ENCODE measurements at places on chromosomes 2 and 18.

GRCh38 chr18:24954341-24954740, 397.6 kb downstream of the ZNF521 start:
- DNase-seq = no peak

- no peak for DNase-seq
Observed at GRCh38 chr2:19669126-19669525, 232.7 kb downstream of the TTC32 start.

GRCh38 chr2:169247211-169247610, 115.1 kb downstream of the LRP2 start:
- no peak for DNase-seq

DNA sequence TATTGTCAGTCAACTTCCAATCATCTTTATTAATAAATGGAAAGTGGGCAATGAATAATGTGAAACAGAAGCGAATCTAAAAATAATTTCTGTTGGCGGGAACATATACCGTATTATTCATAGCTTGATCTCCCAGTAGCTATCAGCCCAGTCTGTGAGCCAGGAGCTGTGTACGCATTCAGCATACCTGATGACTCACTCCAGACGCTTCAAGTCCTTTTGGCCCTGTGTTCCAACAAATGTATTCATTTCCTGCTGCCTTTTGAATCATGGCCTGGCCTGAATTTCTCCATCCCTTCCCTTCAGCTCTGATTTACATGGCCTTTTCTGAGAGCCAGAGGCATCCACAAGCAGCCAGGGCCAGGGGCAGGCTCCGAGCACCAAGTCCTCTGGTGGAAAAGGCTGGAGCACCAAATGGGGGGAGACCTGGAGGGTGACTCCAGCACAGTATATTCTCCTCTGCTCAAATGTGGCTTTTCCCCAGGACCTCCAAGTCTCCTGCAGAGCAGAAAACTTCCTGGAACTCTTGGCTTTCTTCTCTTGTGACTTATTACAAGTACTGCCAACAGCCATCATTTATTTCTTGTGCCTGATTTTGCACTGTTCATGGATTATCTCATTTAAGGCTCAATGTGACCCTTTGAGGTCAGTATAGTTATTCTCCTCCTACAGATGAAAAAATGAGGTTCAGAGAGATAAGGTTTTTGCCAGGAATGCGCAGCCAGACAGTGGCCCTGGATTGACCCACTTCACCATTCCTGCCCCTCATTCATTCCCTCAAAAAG, 108.7 kb downstream of the EN1 start:
- DNase-seq = no peak

DNA sequence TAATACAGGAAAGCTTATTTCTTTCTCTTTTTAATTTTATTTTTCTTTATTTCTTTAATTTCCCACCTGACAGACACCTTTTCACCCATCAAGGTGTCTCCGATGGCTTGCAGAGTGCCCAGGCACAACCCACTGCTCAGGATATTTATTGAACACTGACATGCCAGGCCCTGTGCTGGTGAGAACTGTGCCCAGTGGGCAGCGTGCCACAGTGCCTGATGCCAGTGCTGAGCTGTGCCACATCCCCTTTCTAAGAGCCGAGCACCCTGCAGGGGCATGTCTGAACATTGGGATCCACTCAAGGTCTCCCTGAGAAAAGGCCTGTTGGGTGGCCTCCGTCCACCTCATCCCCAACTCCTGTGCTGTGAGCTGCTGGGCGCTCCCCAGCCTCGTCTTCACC, 158.6 kb upstream of the RAB6C start:
- DNase-seq = no peak
